ENCODE measurements at places on chromosomes 13 and 19. TPM values are rescaled to one million over a fixed set of nuclear protein-coding genes. Genes with fewer than 3 reads are reported as not detected.

ANGPTL8 gene
- 0.87 TPM for total RNA-seq

NLRP11 gene
- total RNA-seq: not detected

PSG6 gene
- not detected for total RNA-seq

C19orf85 gene
- not detected for total RNA-seq

ZNF93 gene
- 1.7 TPM for total RNA-seq

RASL11A gene
- total RNA-seq: 10.6 TPM

LRRC63 gene
- total RNA-seq: not detected

IFI30 gene
- total RNA-seq: 32.5 TPM

ZNF546 gene
- 5.1 TPM for total RNA-seq

CNFN gene
- total RNA-seq: 0.87 TPM

SPACA6 gene
- 14.6 TPM for total RNA-seq

RAB3A gene
- total RNA-seq: 25.4 TPM

IGFL3 gene
- not detected for total RNA-seq

TRAPPC2B gene
- 9.7 TPM for total RNA-seq

ATP13A1 gene
- total RNA-seq: 20.1 TPM

All from Right ventricle myocardium inferior (tissue), 1 donor.